ENCODE measurements at places on chromosomes 5 and 9.

DNA sequence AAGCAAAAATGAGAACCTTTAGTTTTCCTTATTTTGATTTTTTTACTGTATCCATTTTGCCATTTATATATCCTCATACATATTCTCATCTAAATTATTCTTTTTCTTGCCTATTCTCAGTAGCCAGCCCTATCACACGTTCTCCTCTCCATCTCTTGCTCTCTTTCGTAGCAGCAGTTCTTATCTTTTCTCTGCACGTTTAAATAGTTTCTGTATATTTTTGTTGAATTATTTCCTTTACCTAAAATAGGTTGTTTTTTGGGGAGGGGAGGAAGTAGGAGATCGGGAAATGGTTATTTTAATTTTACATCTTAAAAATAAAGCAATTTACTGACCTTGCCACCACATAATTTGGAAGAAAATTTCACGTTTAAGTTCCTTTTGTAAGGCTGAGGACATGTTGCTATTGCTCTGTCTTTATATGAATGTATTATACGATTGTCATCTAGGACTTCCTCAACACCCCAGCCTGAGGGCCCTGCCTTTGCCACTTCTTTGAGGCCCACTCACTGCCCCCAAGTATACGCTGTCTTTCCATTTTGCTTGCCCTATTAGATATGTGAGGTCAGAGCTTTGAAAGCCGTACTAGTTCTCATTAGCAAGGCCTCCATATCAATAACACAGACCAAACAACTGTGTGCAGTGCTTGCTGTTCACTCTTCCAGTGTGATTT, 140.3 kb downstream of the GNAQ start:
- DNase-seq: no peak

- no peak for DNase-seq
Observed at GRCh38 chr5:24225051-24225450, 419.7 kb downstream of the CDH10 start.

GRCh38 chr5:77864997-77865396, 88.9 kb upstream of the TBCA start:
- DNase-seq: no peak

DNA sequence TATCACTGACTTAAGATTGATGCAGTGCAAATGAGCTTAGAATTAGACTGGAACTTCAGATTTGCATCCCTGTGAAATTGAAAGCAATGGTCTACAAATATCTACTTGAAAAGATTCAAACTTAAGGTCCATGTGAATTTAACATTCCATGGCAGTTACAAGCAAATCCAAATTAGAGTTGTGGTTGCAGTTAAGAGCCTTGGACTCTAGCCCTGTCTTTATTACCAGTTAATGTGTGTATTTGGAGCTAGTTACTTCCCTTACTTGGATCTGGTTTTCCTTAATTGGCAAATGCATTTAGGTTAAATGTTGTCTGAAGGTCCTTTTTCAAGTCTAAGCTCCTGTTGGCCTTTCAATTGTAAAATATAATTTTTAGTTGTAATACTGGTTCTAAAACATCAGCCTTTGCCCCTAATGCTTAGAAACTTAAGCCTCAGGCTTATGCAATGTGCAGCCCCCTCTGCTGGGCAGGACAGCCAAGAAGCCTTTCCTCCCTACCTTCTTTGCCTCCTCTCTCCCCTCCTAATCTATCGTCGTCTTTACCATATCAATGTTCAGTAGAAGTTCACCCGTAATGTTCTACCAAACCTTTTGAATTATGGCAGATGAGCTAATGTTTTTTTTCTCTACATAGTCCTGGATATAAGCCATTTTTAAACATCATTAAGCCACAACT, 59.5 kb downstream of the ERMP1 start:
- DNase-seq: no peak

GRCh38 chr5:146785065-146785464, 93.5 kb downstream of the PPP2R2B start:
- no peak for DNase-seq

- no peak for DNase-seq
Observed at GRCh38 chr9:37936965-37937364, 33.0 kb upstream of the SLC25A51 start.

DNA sequence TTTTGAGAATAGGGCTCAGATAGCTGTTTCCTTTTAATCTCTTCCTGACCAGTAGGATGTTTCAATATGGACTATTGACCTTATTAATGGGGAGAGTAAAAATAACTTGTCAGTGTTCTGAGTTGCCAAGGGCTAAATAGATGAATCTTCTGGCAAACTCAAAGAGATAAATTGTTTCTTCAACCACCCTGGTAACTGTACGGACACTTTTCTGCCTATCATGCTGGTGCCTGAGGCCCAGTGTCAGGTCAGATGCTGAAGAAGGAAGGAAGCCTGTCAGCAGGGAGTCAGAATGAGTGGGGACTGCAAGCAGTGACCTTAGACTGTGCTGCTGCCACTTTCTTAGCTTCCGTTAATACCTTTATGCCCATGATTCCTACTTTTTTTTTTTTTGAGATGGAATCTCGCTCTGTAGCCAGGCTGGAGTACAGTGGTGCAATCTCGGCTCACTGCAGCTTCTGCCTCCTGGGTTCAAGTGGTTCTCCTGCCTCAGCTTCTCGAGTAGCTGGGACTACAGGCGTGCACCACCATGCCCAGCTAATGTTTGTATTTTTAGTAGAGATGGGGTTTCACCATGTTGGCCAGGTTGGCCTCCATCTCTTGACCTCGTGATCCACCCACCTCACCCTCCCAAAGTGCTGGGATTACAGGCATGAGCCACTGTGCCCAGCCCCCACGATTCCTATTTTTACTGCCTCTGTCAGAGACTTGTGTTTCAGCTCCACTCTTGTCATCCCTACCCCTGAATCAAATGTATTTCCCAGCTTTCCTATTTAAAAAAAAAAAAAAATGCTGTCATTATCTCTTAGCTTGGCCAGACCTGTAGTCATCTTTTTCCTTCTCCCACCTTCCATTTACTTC, 33.7 kb downstream of the TGFBR1 start:
- DNase-seq: no peak

DNA sequence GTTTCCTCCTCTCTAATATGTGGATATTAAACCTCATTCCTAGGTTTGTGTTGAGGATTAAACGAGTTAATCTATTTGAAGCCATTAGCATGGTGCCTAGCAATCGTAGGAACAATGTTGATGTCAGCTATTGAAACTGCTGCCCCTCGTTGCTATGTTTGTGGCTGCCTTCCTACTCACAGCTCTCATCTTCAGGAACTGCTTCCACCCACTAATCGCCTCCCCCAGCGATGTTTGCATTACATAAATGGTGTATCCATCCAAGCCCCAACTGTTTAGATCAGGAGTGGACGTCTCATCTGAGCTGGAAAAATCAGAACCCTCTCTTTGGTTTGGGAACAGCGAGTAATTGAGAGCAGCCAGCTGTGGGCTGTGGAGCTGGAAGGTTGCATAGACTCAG, 416.6 kb downstream of the ARHGEF28 start:
- no peak for DNase-seq

DNA sequence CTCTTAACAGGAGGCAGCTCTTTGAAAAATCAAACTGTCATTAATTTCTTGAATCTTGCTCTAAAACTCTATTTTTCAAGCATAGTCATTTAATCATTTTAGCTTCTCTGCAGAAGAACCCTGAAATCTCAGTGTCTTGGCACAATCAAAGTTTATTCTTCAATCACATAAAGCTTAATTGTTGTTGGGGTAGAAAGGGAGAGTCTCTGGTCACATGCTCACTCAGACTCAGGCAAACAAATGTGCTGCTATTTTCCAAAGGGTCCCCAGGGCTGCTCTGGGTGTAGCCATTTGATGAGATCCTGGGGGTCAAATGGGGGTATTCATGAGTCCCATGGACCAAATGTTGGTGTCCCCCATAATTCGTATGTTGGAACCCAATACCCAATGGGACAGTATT, 114.8 kb downstream of the MSX2 start:
- DNase-seq: no peak

DNA sequence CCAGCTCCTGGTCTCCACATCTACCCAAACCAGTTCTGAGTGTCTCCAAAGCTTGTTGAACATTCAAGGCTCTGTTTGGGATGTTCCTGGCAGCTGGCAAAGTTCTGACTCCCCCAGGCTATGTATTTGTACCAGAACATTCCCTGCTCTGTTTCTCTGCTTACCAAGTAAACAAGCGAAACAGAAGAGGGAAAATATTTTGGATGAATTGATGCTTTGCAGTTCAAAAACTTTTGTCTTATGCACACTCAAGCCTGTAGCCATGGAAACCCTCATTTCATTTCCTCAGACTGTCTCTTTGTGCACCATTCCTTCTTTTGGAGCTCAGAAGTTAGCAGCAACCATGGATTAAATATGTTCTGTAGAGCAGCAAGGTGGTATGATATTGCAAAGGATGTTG, 145.8 kb downstream of the ACTL7B start:
- DNase-seq: no peak

- DNase-seq: no peak
Observed at GRCh38 chr9:127166111-127166510, 43.7 kb upstream of the ANGPTL2 start.

DNA sequence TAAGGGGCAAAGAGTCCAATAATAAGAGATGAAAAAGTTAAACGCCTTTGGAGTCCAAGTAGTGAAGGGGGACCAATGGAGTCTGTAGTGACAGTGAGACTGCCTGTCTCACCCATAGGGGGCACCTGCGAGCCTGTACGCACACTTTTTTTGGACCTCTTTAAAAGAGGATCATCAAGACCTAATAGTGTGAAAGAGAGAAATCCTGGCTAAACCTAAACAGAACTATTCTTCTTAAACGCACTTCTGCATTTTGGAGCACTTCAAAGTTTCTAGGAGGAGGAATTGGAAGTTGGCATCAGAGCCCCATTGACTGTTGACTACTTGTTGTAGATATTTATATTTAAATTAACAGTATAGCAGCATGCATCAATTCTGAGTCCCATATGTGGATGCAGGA, 636.1 kb upstream of the KLF4 start:
- DNase-seq: no peak

DNA sequence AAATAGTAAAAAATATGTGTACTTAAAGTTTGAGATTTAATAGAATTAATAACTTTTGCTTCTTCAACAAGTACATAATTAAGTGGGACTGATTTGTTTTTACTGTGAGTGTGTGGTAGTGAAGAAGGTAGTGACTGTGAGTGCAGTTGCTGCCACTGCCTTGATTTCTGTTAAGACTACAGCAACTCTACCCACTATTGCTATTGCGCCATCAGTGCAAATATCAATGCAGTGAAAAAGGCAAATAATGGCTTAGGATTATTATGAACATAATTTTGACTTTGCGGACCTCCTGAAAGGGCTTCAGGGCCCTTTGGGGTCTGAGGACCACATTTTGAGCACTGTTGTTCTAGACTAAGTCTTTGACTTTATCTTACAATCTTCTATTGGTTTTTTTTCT, 112.0 kb upstream of the PITX1 start:
- DNase-seq: no peak

DNA sequence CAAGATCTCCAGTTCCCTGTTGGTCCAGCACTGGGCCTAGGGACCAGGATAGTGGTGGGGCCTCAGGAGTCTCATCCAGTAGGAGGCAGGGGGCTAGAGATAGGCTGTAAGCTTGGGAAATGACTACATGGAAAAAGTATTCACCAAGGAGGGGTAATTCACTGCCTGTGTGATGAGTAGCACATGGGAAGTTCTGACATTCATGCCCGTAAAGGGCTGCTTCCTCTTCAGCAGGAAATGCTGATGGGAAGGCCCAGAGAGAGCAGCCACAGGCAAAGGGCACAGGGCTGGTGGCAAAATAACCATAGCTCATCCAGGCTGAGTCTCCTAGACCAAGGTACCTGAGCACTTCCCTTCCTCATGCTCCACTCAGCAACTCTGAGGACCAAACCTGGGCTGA, 23.1 kb upstream of the FRRS1L start:
- no peak for DNase-seq

DNA sequence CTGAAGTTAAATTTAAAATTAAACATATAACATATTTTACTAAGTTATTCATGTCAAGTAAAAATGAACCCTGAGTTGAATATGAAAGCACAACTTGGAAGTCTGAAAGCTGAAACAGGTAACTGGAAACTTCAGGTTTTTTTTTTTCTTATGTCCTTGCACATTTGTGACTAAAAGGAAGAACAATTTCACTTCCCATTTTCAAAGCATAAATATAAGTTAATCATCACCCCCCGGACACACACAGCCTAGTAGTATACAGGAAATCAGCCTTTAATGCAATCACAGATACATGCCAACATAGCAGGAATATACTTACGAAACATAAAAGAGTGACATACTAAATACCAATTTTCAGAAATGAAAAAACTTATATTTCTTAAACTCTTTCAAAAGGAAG, 225.9 kb downstream of the RFX3 start:
- DNase-seq: no peak

DNA sequence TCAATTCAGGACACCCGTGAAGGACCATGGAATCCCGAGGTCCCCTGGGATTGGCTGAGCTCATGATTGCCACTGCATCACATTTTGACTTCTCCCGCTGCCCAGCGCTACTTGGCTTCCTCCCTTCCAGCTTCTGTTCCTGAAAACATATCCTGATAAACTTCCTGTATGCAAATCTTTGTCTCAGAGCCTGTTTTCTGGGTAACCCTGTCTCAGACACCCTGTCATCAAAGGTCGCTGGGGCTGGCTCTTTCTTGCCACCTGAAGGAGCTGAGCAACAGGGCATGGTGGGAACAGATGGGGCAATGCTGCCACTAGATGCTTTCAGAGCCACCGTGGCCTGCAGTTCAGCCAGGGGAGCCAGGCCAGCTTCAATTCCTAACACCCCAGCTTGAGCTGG, 154.3 kb upstream of the TBC1D2 start:
- DNase-seq: no peak

DNA sequence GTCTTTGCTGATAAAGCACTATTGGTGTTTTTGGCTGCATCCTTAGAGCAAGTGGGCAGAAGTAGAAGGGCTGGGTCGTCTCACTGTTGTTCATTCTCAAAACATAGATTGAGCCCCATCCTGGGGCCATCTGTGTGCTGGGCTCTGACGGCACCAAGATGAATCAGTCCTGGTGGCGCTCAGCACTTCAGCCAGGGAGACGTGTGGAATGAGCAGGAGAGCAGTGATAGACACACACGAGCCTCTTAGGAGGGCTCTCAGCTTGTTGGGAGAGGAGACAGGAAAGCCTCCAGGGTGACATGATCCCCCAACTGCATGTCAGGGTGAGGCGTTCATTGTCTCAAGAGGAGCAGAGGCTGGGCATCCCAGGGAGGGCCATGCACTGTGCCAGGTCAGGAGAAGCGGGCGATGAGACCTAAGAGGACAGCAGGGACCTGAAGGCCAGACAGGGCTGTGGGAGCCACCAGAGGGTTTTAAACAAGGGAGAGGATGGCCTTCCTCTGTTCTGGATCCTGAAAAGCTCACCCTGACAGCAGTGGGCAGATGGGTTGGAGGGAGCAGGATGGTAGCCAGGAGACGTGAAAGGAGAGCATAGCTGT, 115.8 kb downstream of the DAB2IP start:
- no peak for DNase-seq
